ENCODE measurements at places on chromosomes 16 and 17. TPM values are rescaled to one million over a fixed set of nuclear protein-coding genes. Genes with fewer than 3 reads are reported as not detected.

MIF4GD gene
- 22.8 TPM for total RNA-seq

CHMP6 gene
- 6.3 TPM for total RNA-seq

RAB11FIP4 gene
- total RNA-seq = 9.2 TPM

MT1A gene
- 1.2 TPM for total RNA-seq

ENPP7 gene
- 0.05 TPM for total RNA-seq

NXPH3 gene
- total RNA-seq = 0.52 TPM

HEATR9 gene
- 0.05 TPM for total RNA-seq

TAT gene
- 0.09 TPM for total RNA-seq

ITGAL gene
- 48.6 TPM for total RNA-seq

CCL23 gene
- total RNA-seq = 0.61 TPM

TAF15 gene
- 26.1 TPM for total RNA-seq

STH gene
- not detected for total RNA-seq

MYO15B gene
- total RNA-seq = 31.3 TPM

ZDHHC7 gene
- total RNA-seq = 19.0 TPM

MC1R gene
- total RNA-seq = 0.99 TPM

CHP2 gene
- 0.33 TPM for total RNA-seq

MT1M gene
- 0.28 TPM for total RNA-seq

CES5A gene
- total RNA-seq = 0.09 TPM

MPV17L gene
- 0.38 TPM for total RNA-seq

INCA1 gene
- 0.24 TPM for total RNA-seq

CACNG1 gene
- total RNA-seq = 0.42 TPM

Measured in thymus (tissue), 14 donors.